Aorta (tissue), 5 donors: ENCODE measurements at places on chromosomes 6 and 20. TPM values are rescaled to one million over a fixed set of nuclear protein-coding genes. Genes with fewer than 3 reads are reported as not detected.

DPPA5 gene
- not detected for total RNA-seq

DNA sequence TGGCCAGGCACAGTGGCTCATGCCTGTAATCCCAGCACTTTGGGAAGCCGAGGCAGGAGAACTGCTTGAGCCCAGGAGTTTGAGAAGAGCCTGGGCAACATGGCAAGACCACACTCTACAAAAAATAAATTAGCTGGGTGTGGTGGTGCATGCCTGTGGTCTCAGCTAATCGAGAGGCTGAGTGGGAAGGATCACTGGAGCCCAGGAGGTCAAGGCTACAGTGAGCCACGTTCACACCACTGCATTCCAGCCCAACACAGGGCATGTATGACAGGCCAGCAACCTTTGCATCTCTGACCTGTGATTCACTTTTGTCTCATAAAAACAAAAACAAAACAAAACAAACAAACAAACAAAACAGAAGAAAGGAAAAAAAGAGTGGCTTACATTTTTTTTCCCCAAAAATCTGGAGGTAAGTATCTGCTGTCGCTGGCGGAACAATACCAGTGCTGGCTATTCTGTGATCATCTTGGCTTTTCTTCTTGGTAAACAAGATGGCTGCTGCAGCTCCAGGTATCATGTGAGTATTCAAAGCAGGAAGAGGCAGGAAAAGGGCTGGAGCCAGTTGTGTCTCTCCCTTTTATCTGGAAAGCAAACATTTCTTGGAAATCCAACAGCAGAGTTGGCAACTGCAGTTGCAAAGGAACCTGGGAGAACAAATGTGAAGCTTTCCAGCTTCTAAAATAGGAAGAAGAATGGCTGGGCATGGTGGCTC is 40.4 kb upstream of the ZMYND8 start:
- no peak overlapping the region for H3K27ac ChIP-seq
- H3K27me3 ChIP-seq = no peaks in the 10 kb centered on the region
- peaks cover 4% of the 10 kb centered on the region for H3K4me1 ChIP-seq
- no peak for DNase-seq
- no peaks in the 10 kb centered on the region for H3K36me3 ChIP-seq
- no peak overlapping the region for H3K4me3 ChIP-seq

- no peak overlapping the region for H3K27ac ChIP-seq
- H3K4me1 ChIP-seq = no peaks in the 10 kb centered on the region
- no peak overlapping the region for H3K4me3 ChIP-seq
- H3K27me3 ChIP-seq = no peaks in the 10 kb centered on the region
- DNase-seq = no peak
Measured at GRCh38 chr6:157714153-157714490, 108.9 kb upstream of the SNX9 start.

GRCh38 chr6:138815797-138816528 is 20.1 kb downstream of the ECT2L start:
- H3K4me3 ChIP-seq = no peak overlapping the region
- H3K27me3 ChIP-seq = no peaks in the 10 kb centered on the region
- no peak for DNase-seq
- H3K36me3 ChIP-seq = no peaks in the 10 kb centered on the region
- no peak overlapping the region for H3K27ac ChIP-seq
- no peaks in the 10 kb centered on the region for H3K4me1 ChIP-seq

GRCh38 chr20:24079661-24080412 is 91.3 kb upstream of the GGTLC1 start:
- no peak overlapping the region for H3K4me3 ChIP-seq
- H3K4me1 ChIP-seq = no peaks in the 10 kb centered on the region
- DNase-seq = no peak
- no peaks in the 10 kb centered on the region for H3K36me3 ChIP-seq
